ENCODE measurements at places on chromosomes 1 and 21.
A peak's percentile ranks its signal among the peaks of the same experiment; 100 is the strongest.

GRCh38 chr1:195745189-195746010, 862.8 kb downstream of the KCNT2 start:
- DNase-seq = no peak
- H3K27me3 ChIP-seq = no peaks in the 10 kb centered on the region
- H3K36me3 ChIP-seq = no peaks in the 10 kb centered on the region
- H3K4me1 ChIP-seq = no peaks in the 10 kb centered on the region

DNA sequence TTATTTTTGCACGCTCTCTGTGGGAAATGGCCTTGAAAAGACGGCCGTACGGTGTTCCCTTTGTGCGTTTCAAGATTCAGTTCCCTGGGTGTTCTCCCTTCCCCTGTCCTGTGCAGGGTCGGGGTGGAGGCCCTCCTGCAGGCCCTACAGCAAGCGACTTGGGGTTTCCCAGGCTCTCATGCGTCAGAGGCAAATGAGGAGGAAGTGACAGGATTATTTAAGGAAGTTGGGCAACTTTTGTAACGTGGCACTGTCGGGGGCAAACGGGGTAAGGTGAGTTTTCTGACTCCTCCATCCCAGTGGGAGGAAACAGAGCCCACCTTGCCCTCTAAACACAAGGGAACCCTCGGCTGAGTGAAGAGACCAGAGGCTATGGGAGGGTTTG, 16.1 kb upstream of the AJAP1 start:
- H3K4me1 ChIP-seq = no peaks in the 10 kb centered on the region
- H3K36me3 ChIP-seq = no peaks in the 10 kb centered on the region
- no peak for DNase-seq
- no peak overlapping the region for H3K4me3 ChIP-seq
- H3K27me3 ChIP-seq = peaks cover 47% of the 10 kb centered on the region

DNA sequence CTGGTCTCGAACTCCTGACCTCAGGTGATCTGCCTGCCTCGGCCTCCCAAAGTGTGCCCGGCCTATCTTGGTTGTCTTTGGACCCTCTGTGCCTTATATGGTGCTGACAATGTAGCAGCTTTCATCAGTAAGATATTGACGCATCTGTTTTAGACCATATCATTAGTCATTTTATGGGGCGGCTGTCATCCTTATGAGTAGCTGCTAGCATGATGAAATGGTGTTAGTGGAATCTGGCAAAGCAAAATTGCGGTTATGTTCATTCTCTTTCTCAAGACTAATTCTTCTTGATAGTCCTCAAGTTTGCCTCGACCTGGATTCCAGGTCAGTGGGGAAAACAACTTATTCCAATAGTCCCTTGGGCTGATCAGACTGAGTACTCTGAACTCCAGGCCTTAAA, 199.9 kb downstream of the PRDM2 start:
- DNase-seq = no peak
- H3K4me3 ChIP-seq = no peak overlapping the region
- no peaks in the 10 kb centered on the region for H3K4me1 ChIP-seq
- no peak overlapping the region for H3K27ac ChIP-seq
- H3K27me3 ChIP-seq = peaks cover 14% of the 10 kb centered on the region

- peak overlapping the region; percentile 91 for H3K27ac ChIP-seq
- no peaks in the 10 kb centered on the region for H3K36me3 ChIP-seq
- peaks cover 20% of the 10 kb centered on the region for H3K4me1 ChIP-seq
- H3K4me3 ChIP-seq = peak overlapping the region; percentile 63
- H3K27me3 ChIP-seq = peaks cover 5% of the 10 kb centered on the region
Observed at GRCh38 chr1:226444901-226445300, 37.0 kb upstream of the PARP1 start.

GRCh38 chr1:207956986-207957385, 46.1 kb upstream of the CD34 start:
- peaks cover 2% of the 10 kb centered on the region for H3K4me1 ChIP-seq
- H3K4me3 ChIP-seq = no peak overlapping the region
- no peak for DNase-seq
- peaks cover 4% of the 10 kb centered on the region for H3K36me3 ChIP-seq
- peaks cover 66% of the 10 kb centered on the region for H3K27me3 ChIP-seq

GRCh38 chr1:184982002-184982954, 8.0 kb upstream of the NIBAN1 start:
- peaks cover 21% of the 10 kb centered on the region for H3K27me3 ChIP-seq
- peak; percentile 59 for DNase-seq
- H3K36me3 ChIP-seq = peaks cover 3% of the 10 kb centered on the region
- peaks cover 12% of the 10 kb centered on the region for H3K4me1 ChIP-seq

DNA sequence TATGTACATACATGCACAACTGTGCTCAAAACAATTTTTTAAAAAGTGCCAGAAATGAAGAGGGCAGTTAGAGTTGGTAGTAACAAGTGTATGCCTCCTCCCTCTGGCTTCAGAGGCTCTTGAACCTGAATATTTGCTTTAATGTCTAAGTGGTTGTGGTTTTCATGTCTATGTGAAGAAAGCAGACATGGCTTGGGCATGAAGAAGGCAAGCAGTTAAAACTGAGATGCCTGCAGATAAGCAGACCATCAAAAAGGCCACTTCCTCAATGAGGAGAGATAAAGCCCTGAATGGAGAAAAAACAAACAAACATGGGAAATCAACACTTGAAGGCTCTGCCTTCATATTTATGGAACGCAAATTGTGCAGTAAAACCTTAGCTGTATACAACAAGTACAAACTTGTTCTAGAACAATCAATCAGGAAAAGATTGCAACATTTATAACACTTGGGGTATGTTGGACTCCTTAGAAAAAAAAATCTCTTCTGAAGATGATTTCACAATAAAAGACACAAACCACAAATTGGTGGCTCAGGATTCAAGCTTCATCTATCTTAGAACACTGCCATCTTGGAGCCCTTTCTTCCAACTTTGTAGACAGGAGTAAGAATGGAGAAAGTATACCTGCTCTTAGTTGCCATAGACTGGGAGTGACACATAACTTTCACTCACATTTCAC, 52.7 kb upstream of the PLA2G4A start:
- no peak overlapping the region for H3K4me3 ChIP-seq
- H3K27me3 ChIP-seq = peaks cover 14% of the 10 kb centered on the region
- no peak for DNase-seq
- no peaks in the 10 kb centered on the region for H3K4me1 ChIP-seq

DNA sequence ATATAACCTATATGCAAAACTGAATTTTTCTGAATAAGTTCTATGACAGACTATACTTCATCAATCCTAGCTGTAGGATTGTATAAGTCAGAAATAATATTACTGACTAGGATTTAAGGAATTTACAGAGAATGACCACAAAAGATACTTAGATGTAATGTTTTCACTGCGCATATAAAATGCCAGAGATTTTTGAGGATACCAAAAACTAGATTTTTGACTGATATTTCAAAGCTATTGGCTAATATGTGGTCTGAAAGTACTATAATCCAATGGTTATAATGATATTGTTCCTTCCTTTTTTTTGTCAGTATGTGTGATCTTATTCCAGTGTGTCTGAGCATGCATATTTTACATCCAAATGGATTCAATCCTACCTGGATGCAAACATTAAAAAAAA, 17.0 kb upstream of the IFI44L start:
- no peak for DNase-seq
- no peaks in the 10 kb centered on the region for H3K36me3 ChIP-seq
- no peaks in the 10 kb centered on the region for H3K4me1 ChIP-seq
- no peak overlapping the region for H3K4me3 ChIP-seq
- H3K27ac ChIP-seq = no peak overlapping the region
- H3K27me3 ChIP-seq = peaks cover 14% of the 10 kb centered on the region

DNA sequence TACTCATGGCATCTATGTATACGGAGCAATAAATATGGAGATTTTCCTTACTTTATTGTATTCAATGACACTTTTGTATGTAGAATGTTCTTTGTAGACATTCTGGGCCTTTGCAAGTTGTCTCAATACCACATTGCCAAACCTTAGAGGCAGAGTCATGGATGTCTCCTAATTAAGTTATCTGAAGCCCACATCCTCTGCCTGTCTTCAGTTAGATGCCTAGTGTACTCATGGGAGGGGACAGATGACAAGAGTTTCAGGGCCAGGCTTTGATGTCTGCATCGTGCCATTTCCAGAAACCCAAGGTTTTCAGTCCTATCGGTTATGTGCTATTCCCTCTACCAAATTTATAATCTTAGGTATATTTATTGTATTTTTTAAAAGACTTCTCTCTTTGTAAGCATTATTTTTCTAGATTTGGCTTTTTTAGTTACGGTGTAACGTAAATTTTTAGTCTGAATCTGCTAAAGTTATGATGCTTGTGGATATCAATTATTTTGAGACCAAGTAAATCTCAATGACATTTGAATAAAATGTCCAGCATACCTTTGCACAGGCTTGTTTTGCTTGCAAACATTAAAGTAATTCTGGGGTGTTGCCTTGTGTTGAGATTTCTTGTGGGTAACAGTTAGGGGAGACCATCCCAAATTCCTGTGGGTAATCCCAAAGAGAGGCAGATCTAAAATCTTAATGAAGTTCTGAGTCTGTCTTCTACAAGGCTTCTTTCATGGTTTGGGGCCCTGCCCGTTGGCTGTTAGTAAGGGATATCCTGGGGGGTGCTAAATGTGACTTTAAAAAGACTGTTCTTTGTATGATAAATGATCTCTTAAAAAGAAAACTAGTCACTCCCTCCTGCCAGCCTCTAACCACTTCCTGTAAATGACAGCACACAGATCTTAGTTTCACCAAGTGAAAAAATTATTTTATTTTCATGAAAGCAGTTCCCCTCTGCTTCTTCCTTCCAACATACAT, 8.0 kb upstream of the MACF1 start:
- H3K27me3 ChIP-seq = no peaks in the 10 kb centered on the region
- peak overlapping the region; percentile 97 for H3K27ac ChIP-seq
- peak overlapping the region; percentile 83 for H3K4me3 ChIP-seq
- peaks cover 57% of the 10 kb centered on the region for H3K4me1 ChIP-seq
- DNase-seq = peak; percentile 39
- peaks cover 2% of the 10 kb centered on the region for H3K36me3 ChIP-seq

DNA sequence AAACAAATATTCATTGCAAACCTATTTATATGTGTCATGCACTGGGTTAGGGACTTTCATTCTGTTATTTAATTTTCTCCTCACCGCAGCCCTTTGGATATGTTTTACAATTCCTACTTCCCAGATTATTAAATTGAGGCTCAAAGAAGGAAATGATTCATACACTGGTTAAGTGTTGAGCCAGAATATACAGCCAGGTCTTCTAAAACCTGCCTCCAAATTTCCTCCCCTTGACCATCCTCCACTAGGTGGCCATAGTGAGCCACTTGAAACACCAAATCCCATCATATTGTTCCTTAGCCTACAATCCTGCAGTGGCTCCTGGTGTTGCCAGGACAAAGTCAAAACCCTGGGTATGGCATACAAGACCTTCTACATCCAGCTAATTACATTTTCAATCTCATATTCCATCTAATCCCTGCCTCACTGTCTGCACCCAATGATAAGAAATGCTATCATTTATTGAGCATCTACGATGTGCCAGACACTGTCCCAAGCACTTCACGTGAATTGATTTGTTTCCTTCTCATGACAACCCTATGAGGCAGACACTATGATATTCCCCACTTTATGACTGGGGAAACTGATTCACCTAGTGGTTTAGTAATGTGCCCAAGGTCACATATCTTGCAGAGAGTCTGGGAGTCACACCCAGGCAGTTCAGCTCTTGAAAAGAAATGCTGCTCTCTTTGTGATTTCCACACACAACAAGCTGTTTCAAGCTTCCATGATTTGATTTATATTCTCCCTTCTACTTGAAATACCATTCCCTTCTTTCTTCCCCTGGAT, 23.6 kb upstream of the KIRREL1 start:
- H3K4me1 ChIP-seq = no peaks in the 10 kb centered on the region
- no peak overlapping the region for H3K4me3 ChIP-seq
- peaks cover 30% of the 10 kb centered on the region for H3K27me3 ChIP-seq
- DNase-seq = no peak

DNA sequence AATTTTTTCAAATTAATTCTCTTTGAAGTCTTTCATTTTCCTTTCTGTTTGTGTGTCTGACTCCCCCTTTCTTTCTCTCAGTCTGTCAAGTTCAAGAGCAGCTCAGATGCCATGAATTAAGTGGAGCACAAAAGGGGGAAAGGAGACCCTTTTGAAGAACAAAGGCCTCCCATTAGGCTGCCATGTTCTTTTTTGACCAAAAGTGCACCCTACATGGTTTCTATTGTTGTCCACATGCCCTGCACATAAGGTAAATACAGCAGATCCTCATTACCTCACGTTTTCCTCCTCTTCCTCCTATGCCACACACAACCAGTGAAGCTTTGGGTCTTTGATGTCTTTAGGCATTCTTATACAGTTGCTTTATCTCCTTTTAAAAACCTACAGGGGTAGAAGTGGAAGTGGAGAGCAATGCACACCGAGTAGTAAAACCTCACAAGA, 47.7 kb downstream of the POU2F1 start:
- H3K27ac ChIP-seq = peak overlapping the region; percentile 74
- no peak for DNase-seq
- no peak overlapping the region for H3K4me3 ChIP-seq
- no peaks in the 10 kb centered on the region for H3K27me3 ChIP-seq
- H3K36me3 ChIP-seq = no peaks in the 10 kb centered on the region

GRCh38 chr21:37792046-37792445, 124.2 kb downstream of the KCNJ6 start:
- H3K36me3 ChIP-seq = no peaks in the 10 kb centered on the region

GRCh38 chr1:64082459-64082858, 121.0 kb upstream of the UBE2U start:
- H3K27ac ChIP-seq = no peak overlapping the region
- DNase-seq = no peak
- H3K36me3 ChIP-seq = no peaks in the 10 kb centered on the region
- no peaks in the 10 kb centered on the region for H3K27me3 ChIP-seq
- no peaks in the 10 kb centered on the region for H3K4me1 ChIP-seq

GRCh38 chr21:42809577-42810475, 69.5 kb downstream of the WDR4 start:
- peaks cover 6% of the 10 kb centered on the region for H3K36me3 ChIP-seq
- peaks cover 41% of the 10 kb centered on the region for H3K27me3 ChIP-seq
- H3K4me3 ChIP-seq = no peak overlapping the region
- H3K27ac ChIP-seq = no peak overlapping the region

DNA sequence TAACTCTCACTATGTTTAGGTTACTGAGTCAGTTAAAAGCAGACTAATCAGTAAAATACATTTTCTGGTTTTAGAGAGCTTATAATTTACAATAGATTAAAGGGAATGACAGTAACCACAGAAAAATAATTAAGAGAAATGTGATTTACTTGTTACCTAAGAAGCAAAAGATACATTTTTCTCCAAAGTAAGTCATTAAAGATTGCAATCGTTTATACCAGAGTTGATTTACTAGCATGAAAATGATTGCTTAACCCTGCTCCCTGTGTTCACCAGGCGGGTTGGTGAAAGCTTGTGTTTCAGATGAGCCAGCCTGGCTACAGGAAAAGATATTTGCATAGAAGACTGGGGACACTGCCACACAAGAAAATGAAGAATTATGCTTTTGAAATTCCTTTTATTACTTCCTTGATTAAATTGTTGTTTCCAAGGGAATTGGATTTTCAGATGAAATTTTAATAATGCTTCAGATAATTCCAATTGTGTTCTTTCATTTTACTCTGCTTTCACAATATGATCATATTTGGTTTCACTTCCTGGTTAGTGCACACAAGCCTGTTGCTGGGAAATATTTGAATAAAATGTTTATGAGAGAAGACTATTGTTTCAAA, 27.9 kb downstream of the LRRC8B start:
- H3K27ac ChIP-seq = peak overlapping the region; percentile 67
- peak overlapping the region; percentile 9 for H3K4me3 ChIP-seq
- DNase-seq = no peak
- H3K27me3 ChIP-seq = no peaks in the 10 kb centered on the region
- H3K4me1 ChIP-seq = peaks cover 20% of the 10 kb centered on the region

GRCh38 chr1:8742022-8742924, 75.2 kb downstream of the RERE start:
- no peak for DNase-seq
- no peaks in the 10 kb centered on the region for H3K27me3 ChIP-seq
- H3K27ac ChIP-seq = no peak overlapping the region
